ENCODE measurements at places on chromosomes 16 and 17. TPM values are rescaled to one million over a fixed set of nuclear protein-coding genes. Genes with fewer than 3 reads are reported as not detected.

KCNJ16 gene
- total RNA-seq, result not detected

CDK3 gene
- total RNA-seq, result 8.5 TPM

PPP1R1B gene
- total RNA-seq, result 3.1 TPM

DNAH3 gene
- under 0.01 TPM for total RNA-seq

C17orf78 gene
- not detected for total RNA-seq

RGS11 gene
- 1.2 TPM for total RNA-seq

KNOP1 gene
- 18.8 TPM for total RNA-seq

HOXB1 gene
- not detected for total RNA-seq

PPY gene
- not detected for total RNA-seq

QRICH2 gene
- total RNA-seq, result 2.2 TPM

ALOX12 gene
- total RNA-seq, result not detected

CASKIN2 gene
- total RNA-seq, result 22.0 TPM

C16orf96 gene
- not detected for total RNA-seq

HOXB13 gene
- total RNA-seq, result 96.5 TPM

CORO6 gene
- 0.58 TPM for total RNA-seq

HSD17B2 gene
- total RNA-seq, result 5.2 TPM

KRTAP1-5 gene
- total RNA-seq, result not detected

NRN1L gene
- not detected for total RNA-seq

UTS2R gene
- not detected for total RNA-seq

MMD gene
- total RNA-seq, result 10.9 TPM

KRT31 gene
- not detected for total RNA-seq

CUEDC1 gene
- 31.6 TPM for total RNA-seq

TMEM238L gene
- total RNA-seq, result not detected

KRTAP2-3 gene
- 10.8 TPM for total RNA-seq

CSH2 gene
- not detected for total RNA-seq

ASPA gene
- total RNA-seq, result not detected

KRT27 gene
- total RNA-seq, result not detected

DNASE1 gene
- total RNA-seq, result 9.3 TPM

ALOX15B gene
- not detected for total RNA-seq

CRYM gene
- total RNA-seq, result not detected

CA10 gene
- total RNA-seq, result not detected

CRYBA1 gene
- not detected for total RNA-seq

TAT gene
- not detected for total RNA-seq

ACSM2A gene
- total RNA-seq, result not detected

CDH3 gene
- 109 TPM for total RNA-seq

TPSG1 gene
- total RNA-seq, result not detected

SLC46A1 gene
- total RNA-seq, result 10.4 TPM

WDR59 gene
- total RNA-seq, result 7.1 TPM

RNU2-1 gene
- not detected for total RNA-seq

IL21R gene
- 0.55 TPM for total RNA-seq

SDF2 gene
- total RNA-seq, result 31.6 TPM

GJC1 gene
- 16.4 TPM for total RNA-seq

KRTAP16-1 gene
- total RNA-seq, result not detected

NKD1 gene
- 0.07 TPM for total RNA-seq

IRX5 gene
- total RNA-seq, result not detected

HASPIN gene
- 12.7 TPM for total RNA-seq

CYTH1 gene
- 37.7 TPM for total RNA-seq
